ENCODE measurements at places on chromosomes 11 and 22.

GRCh38 chr11:31959716-31960115 is 131.2 kb upstream of the RCN1 start:
- no peak for DNase-seq

DNA sequence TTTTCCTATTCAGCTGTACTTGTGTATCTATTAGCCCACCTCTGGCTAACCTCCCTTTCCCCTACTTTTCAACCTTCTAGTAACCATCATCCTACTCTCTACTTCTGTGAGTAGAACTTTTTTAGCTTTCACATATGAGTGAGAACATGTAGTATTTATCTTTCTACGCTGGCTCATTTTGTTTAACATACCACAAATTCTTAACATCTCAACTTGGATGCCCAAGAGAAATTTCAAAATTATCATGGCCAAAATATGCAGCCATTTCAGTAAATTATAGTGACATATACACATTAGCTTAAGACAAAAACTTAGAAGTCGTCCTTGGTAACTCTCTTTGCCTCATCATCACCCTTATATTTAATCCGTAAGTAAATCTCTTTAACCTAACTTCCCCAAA is 34.7 kb downstream of the LUZP2 start:
- DNase-seq, result no peak

DNA sequence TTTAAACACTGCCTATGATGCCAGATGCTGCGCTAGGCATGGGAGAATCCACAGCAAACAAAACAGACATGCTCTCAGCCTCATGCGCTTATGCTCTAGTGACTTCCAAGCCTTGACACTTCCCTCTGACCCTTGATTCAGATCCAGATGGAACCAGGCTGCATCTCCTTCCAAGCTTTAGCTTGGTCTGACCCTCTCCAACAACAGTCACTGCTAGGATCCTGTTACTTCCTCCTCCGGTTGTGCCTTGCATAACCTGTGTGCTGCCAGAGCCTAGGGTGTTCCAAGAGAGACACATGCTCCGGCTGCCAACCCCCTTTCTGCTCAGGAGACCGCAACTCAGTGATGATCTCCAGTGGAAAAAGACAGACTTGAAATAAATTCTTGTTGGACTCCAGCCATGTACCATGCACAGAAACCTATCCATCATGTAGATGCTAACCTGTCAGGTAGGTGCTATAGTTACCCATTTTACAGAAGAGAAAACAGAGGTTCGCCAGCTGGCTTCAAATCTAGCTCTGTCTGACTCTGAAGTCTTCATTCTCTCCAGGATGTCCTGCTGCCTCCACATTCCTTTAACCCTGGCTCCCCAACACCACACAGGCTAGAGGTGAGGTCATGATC is 136.3 kb upstream of the TEAD1 start:
- no peak for DNase-seq

- DNase-seq, result no peak
These were observed 9.2 kb upstream of the PHF21A start for GRCh38 chr11:46130286-46130940.

DNA sequence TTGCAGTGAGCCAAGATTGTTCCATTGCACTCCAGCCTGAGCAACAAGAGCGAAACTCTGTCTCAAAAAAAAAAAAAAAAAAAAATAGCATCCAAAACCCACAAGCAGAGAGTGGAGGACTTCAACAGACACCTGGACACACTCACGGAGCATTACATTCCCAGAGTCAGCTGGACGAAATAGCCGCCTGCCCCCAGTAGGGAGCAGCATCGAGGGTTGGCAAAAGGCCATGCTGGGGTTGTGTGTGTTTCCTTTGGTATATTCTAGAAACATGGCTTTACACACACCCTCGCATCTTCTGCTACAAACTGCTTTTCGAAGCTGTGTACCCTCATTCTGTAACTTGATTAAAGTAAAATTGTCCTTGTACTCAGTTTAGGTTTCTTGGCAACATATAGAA is 5.3 kb downstream of the ADA2 start:
- peak; percentile 27 for DNase-seq

GRCh38 chr11:12015486-12015885 is 7.1 kb upstream of the DKK3 start:
- no peak for DNase-seq

DNA sequence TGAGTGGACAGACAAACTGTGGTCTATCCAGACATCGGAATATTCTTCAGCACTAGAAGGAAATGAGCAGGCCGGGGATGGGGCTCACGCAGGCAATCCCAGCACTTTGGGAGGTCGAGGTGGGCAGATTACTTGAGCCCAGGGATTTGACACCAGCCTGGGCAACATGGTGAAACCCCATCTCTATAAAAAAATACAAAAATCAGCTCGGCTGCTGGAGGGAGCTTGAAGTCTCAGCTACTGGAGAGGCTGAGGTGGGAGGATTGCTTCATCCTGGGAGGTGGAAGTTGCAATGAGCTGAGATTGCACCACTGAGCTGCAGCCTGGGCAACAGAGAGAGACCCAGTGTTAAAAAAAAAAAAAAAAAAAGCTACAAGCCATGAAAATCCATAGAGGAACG is 8.0 kb upstream of the CTSD start:
- no peak for DNase-seq

DNA sequence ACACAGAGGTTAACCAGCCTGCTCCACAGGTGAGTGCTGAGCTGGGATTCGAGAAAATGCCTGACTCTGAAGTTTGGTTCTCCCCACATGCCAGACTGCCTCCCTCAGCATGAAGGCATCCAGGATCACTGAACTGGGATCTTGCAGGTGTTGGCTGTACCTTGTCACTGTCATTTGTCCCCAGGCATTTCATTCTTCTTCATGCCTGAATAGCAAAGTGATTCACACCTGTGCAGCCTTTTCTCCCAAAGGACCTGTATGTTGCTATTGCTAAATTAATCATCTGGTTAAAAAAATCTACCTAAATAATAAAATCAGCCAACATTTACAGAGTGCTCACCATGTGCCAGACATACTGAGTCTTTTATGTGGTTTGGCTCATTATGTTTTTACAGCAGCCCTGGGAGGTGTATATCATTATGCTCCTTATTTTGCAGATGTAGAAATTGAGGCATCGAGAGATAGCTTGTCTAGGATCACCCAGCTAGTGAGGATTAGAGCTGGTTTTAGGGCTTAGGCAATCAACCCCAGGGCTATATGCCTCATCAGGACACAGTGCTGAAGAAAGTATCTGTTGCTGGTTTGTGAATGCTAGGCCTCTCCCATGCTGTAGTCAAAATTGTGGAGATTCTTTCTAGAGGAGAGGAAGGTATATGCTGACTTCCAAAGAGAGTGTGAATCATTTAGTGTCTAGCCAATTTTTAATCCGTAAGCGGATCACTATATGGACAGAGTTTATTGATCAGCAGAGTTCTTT is 204.4 kb downstream of the HIPK3 start:
- DNase-seq, result no peak

DNA sequence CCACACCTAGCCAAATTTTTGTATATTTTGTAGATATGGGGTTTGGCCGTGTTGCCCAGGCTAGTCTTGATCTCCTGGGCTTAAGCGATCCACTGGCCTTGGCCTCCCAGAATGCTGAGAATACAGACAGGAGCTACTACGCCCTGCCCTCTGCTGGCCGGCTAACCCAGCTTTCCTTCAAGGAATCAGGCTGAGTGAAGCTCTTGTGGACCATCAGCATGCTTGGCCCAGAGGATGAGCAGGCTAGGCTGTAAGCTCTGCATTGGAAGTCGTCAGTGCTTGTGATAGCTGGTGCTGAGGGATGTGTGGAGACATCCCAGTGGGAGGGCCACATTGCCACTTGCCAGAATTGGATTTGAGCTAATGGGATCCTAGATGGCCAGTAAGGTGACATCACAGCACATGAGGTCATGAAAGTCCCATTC is 60.6 kb downstream of the MED15 start:
- DNase-seq, result no peak

- DNase-seq, result no peak
These were observed 6.2 kb downstream of the EIF3L start for GRCh38 chr22:37855462-37855861.

DNA sequence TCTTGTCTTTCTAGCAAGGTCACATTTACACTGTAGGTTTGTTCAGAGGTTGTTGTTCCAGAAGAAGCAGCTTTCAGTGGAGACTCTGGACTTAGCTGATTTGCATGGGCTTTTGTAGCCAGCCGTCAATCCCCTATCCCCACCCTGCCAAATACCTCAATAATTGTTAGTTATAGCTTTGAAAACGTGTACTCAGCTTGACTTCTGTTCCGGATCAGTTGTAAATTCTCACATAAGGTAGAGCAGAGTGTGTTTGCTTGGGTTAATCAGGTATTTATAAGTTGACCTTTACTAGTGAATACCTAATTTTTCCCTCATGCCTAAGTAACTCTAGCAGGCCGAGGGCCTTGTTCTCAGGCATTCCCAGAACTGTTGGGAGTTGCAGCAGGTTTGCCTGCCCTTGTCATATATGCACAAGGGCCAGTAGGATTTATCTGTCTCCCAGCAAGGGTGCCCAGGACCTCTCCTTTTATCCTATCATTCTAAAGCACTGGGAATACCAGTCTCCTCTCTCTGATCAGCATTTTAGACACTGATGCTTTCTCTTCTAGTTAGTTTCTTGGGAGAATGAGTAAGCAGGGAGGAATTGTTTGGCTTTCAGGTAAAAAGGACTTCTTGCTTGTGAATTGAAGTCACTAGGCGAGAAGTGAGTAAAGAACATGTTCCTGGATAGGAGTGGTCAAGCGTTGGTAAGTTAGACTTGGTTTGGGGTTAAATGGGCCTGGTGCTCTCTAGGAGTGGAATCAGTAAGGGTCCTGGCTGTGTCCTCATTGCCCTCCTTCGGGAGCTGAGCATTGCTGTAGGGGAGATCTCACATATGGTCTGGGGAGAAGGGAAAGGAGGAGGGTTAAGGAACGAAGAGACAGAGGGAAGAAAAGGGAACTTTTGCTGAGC is 22.1 kb downstream of the STIM1 start:
- DNase-seq, result no peak

GRCh38 chr11:128553662-128554362 is 33.5 kb downstream of the ETS1 start:
- DNase-seq, result no peak

GRCh38 chr11:64599698-64600211 is 8.7 kb downstream of the SLC22A12 start:
- no peak for DNase-seq

- no peak for DNase-seq
These were observed 1.1 kb upstream of the ADM start for GRCh38 chr11:10303558-10304363.

- no peak for DNase-seq
These were observed 12.4 kb downstream of the PIWIL3 start for GRCh38 chr22:24761888-24762675.

- no peak for DNase-seq
These were observed 452.1 kb downstream of the MN1 start for GRCh38 chr22:27349456-27349855.

DNA sequence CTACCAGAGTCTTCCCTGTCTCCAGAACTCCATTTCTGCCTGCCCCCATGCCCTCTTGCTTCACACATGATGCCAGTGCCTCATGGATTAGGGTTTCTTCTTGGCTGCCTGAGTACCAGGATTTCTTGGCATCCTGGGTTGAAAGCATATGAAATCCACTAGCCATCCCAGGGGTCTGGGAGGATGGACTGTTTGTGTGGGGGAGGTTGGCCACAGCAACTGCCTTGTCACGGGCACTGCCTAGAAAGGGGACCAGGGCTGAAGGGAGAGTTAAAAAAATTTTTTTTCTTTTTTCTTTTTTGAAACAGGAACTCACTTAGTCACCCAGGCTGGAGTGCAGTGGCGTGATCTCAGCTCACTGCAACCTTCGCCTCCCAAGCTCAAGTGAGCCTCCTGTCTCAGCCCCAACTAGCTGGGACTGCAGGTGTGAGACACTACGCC is 4.2 kb downstream of the USP35 start:
- DNase-seq, result no peak

- no peak for DNase-seq
These were observed 1.9 kb upstream of the TSKU start for GRCh38 chr11:76781046-76781801.

- no peak for DNase-seq
These were observed 2.6 kb downstream of the BMAL1 start for GRCh38 chr11:13280092-13280722.

DNA sequence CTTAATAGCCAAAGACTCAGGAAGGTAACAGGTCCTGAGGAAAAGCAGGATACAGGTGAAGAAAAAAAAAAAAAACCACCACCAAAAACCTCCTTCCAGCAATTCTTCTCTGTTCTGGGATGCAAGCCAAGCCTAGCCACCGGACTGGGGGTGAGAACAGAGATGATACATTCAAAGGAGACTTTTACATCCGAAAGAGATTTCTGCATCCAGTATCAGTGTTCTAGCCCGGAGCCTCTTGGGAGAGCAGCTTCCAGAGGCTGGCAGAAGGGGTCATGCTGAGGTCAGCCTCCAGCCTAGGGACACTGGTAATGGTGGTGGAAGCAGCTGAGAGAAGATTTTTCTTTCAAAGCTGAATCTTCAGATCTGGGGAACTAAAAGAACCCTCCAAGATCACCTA is 76.2 kb downstream of the KCNC1 start:
- DNase-seq, result no peak

DNA sequence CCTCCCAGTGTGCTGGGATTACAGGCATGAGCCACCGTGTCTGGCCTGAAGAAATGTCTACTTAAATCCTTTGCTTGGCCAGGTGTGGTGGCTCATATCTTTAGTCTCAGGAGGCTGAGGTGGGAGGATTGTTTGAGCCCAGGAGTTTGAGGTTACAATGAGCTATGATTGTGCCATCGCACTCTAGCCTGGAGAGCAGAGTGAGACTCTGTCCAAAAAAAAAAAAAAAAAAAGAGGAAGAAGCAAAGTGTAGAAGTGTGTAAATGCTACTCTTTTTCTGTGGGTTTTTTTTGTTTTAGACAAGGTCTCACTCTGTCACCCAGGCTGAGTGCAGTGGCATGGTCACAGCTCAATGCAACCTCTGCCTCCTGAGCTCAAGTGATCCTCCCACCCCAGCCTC is 6.4 kb upstream of the ATG16L2 start:
- DNase-seq, result no peak

DNA sequence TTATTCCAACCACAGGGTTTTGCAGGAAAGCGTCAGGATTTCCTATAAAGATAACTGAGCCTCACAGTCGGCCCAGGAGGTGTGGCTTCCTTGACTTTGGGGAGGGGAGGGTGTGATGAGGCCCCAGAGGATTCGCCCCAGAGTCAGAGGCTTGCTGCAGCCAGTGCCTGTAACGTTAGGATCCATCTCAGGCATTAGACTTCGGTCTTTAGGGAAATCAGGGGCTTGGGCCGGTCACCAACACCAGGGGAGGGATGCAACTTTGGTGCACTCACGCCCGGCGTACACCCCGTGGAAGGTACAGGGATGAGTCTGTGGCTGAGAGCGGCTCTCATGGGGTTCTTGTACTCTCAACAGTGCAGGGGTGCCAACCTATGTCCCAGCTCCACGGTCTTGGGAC is 5.7 kb upstream of the ANO1 start:
- DNase-seq, result no peak

GRCh38 chr11:70016666-70017367 is 61.3 kb upstream of the ANO1 start:
- DNase-seq, result no peak

- DNase-seq, result no peak
These were observed 10.8 kb downstream of the RAB3IL1 start for GRCh38 chr11:61906522-61906909.

GRCh38 chr11:122115524-122116379 is at the start of gene BLID:
BLID (minus strand) TSS chr11:122116215; CDS start chr11:122115922, 293 bp downstream.
- DNase-seq, result no peak

GRCh38 chr11:19395050-19395449 is 154.3 kb upstream of the E2F8 start:
- no peak for DNase-seq

Measured in stimulated activated CD4-positive, alpha-beta T cell treated with anti-CD3 and anti-CD28 coated beads, TNF-alpha, amount 100 ng/mL, for 48 hours (primary cell).